Central memory CD4-positive, alpha-beta T cell (primary cell): ENCODE measurements at places on chromosomes 11 and 22.

DNA sequence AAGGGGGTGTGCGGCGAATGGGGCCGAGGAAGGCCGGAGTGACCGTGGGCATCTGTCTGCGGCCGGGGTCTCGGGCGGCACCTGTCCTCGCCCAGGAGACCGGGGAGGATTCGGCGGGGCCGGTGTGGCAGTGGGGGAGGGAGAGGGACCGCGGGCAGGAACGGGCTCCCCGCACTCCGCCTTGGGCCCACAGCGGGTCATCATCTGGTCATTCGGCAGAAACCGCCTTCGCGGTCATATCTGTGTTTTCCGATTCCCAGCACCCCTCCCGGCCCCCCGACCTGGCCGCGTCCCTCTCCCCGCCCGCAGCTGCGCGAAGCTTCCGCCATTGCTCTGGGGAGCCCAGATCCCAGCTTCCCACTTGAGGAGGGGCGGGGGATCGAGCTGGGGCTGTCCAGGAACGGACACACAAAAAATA, 824 bp upstream of the CBX6 start:
- DNase-seq: no peak

DNA sequence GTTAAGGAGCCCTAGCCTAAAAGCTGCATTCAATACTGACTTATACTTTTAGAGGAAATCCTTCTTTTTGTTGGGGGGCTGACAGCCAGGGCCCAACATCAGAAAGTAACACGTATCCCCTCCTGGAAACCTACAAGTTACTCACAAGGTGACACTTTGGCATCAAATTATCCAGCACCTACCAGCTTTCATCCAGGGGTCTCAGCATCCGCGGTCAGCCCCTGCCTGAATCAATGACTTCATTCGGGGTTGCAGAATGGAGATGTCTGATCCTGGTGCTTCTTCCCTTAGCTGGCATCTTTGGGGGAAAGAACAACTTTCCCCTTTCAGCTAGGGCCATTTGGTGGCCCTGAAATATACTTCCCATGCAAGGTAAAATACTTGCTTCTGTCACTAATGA, 5.3 kb upstream of the NAP1L4 start:
- DNase-seq: no peak

DNA sequence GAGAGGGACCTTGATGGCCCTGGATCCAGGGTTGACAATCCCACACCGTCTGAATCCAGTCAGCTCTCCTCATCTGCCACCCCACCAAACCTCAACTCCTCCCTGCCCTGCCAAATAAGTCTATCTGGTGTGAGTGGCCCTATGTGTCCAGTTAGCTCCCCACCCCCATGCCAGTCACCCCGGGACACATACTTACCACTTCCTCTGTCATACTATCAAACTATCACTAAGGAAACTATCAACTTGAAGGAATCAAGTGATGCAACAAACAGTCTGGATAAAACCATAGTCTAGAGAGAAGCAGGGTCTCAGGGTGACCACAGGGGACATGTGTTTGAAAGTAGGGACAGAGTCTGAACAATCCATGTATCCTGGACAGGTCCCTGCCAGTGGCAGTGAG, 13.2 kb upstream of the CSF2RB start:
- DNase-seq: no peak

- no peak for DNase-seq
Observed at GRCh38 chr22:27980424-27981148, 61.5 kb upstream of the PITPNB start.

- DNase-seq: no peak
Observed at GRCh38 chr11:78575478-78575877, 814 bp upstream of the NARS2 start.

- DNase-seq: no peak
Observed at GRCh38 chr11:117871784-117872183, 4.7 kb downstream of the FXYD6 start.
